Mammary microvascular endothelial cell (primary cell): ENCODE measurements at places on chromosomes 3 and 15. TPM values are rescaled to one million over a fixed set of nuclear protein-coding genes. Genes with fewer than 3 reads are reported as not detected.

Gene CLDN16
- 0.13 and 0.39 TPM in 2 replicates for total RNA-seq

Gene CHRNA7
- 0.64 and 0.73 TPM in 2 replicates for total RNA-seq

Gene CFAP100
- total RNA-seq: not detected in 2 replicates

Gene SLC22A14
- not detected in 2 replicates for total RNA-seq

Gene USP50
- not detected in 2 replicates for total RNA-seq

Gene CAMKV
- not detected in 2 replicates for total RNA-seq

Gene PLA2G4E
- total RNA-seq: not detected in 2 replicates

Gene TMEM40
- not detected in 2 replicates for total RNA-seq

Gene HERC2
- 28.1 and 33.9 TPM in 2 replicates for total RNA-seq

Gene CASR
- not detected in 2 replicates for total RNA-seq

Gene CSTA
- not detected in 2 replicates for total RNA-seq

Gene CCDC39
- total RNA-seq: not detected in 2 replicates

Gene BCL6
- total RNA-seq: 5.7 and 7.5 TPM in 2 replicates

Gene SERINC4
- 0.05 TPM in 1 of 2 replicates, not detected in the other for total RNA-seq

Gene PAQR9
- total RNA-seq: not detected in 2 replicates

Gene RTP3
- total RNA-seq: not detected in 2 replicates

Gene PSMD6
- 106 and 113 TPM in 2 replicates for total RNA-seq

Gene HCLS1
- 82.7 and 84.5 TPM in 2 replicates for total RNA-seq

Gene DPPA2
- not detected in 2 replicates for total RNA-seq

Gene TLR9
- total RNA-seq: not detected in 2 replicates

Gene HYAL1
- 5.1 and 9.8 TPM in 2 replicates for total RNA-seq

Gene CELSR3
- 0.39 and 0.73 TPM in 2 replicates for total RNA-seq

Gene TMEM42
- total RNA-seq: 13.2 and 15.0 TPM in 2 replicates

Gene C3orf20
- not detected in 2 replicates for total RNA-seq

Gene SEMA5B
- total RNA-seq: not detected in 2 replicates
